ENCODE measurements at places on chromosomes 3 and 15. TPM values are rescaled to one million over a fixed set of nuclear protein-coding genes. Genes with fewer than 3 reads are reported as not detected.

The ITIH4 gene
- 7.7 TPM for total RNA-seq

The CFAP20DC gene
- total RNA-seq = not detected

The SCG3 gene
- 0.43 TPM for total RNA-seq

The ZMYND10 gene
- 0.87 TPM for total RNA-seq

The SKIC8 gene
- total RNA-seq = 22.2 TPM

The GPR176 gene
- 6.1 TPM for total RNA-seq

DNA sequence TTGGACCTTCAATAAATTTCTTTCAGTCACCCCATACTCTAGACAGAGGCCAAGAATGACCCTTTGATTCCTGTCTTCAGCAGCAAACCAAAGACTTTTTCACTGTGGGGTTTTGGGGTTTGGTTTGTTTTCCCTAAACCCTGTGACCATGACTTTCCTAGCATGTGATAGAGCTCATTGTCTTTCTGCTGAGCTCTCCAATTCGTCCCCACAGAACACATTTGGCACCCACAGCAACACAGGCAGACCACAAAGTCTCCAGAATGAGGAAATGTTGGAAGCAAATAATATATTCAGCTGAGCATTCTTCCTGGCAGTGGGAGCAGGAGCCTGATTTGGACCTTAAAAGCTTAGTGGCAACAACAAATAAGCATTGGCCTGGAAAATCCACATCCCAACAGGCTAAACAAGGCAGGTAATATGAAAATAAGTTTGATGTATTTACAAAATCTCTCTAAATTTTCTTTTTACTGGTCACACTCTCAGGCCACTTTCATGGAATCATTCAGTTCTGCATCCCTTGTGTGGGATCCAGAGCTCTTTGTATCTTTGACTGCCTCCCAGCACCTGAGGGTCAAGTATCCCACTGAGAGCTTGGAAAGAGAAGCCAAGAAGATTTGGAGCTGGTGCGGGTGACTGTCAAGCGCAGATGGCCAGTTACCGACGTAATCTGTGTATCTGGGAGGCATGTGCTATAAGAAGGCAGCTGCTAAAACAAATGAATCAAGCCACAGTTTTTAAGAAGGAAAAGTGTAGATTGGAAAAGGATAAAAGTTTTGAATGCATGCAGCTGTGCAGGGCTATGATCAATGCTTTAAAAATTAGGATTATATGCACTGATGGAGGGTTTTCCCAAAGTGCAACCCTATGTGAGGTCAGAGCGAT, 36.5 kb upstream of the CPB1 start:
- no peaks in the 10 kb centered on the region for H3K36me3 ChIP-seq
- no peak overlapping the region for H3K4me3 ChIP-seq
- no peaks in the 10 kb centered on the region for H3K4me1 ChIP-seq
- peak; percentile 64 for DNase-seq

DNA sequence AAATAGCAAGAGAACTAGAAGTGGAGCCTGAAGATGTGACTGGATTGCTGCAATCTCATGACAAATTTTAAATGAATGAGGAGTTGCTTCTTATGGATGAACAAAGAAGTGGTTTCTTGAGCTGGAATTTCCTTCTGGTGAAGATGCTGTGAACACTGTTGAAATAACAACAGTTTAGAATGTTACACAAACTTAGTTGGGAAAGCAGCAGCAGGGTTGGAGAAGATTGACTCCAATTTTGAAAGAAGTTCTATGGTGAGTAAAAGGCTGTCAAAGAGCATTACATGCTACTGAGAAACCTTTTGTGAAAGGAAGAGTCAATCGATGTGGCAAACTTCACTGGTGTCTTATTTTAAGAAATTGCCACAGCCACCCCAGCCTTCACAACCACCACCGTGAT, 220.9 kb upstream of the LRRFIP2 start:
- no peak overlapping the region for H3K27ac ChIP-seq
- no peaks in the 10 kb centered on the region for H3K4me1 ChIP-seq
- no peaks in the 10 kb centered on the region for H3K27me3 ChIP-seq
- no peak for DNase-seq
- H3K4me3 ChIP-seq = no peak overlapping the region

- no peak overlapping the region for H3K27ac ChIP-seq
- no peak overlapping the region for H3K4me3 ChIP-seq
- no peaks in the 10 kb centered on the region for H3K27me3 ChIP-seq
- H3K4me1 ChIP-seq = no peaks in the 10 kb centered on the region
These were observed 48.1 kb downstream of the STAC start for GRCh38 chr3:36428445-36428844.

DNA sequence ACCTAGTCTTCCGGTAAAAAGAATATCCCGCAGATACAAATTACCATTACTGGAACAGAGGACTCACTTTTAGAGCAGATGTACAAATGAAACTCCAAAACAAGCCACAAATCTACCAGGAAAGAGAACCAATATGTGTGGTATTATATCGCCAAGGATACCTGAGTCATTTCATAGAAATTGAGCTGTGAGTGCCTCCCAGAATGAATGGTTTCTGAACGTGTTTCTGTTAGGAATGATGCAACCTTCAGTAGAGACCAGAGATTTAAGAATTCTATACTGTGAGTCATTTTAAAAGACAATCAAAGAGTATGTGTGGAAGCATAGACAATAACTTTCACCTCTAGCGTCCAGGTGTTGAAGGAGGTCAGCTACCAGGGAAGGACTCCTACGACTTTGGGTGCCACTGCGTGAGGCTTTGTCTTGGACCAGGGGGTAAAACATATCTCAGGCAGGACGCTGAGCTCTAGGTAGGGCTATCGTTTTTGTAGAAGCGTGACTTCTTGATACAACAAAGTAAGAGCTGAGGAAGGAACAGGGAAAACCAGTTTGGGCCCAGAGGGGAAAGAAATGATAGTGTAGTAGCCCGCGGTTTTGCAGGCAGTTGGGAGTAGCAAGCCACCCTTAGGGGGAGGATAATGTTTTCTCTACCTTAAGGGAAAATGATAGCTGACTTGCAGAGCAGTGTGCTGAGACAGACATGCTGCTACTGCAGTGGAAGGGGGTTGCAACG, 210.4 kb downstream of the TP63 start:
- no peak for DNase-seq
- no peaks in the 10 kb centered on the region for H3K36me3 ChIP-seq
- H3K4me3 ChIP-seq = no peak overlapping the region
- no peaks in the 10 kb centered on the region for H3K27me3 ChIP-seq
- no peaks in the 10 kb centered on the region for H3K4me1 ChIP-seq
